ENCODE measurements at places on chromosomes 13 and 19. TPM values are rescaled to one million over a fixed set of nuclear protein-coding genes. Genes with fewer than 3 reads are reported as not detected.

GRCh38 chr13:60044321-60044720, 119.4 kb downstream of the DIAPH3 start:
- DNase-seq, result no peak

DNA sequence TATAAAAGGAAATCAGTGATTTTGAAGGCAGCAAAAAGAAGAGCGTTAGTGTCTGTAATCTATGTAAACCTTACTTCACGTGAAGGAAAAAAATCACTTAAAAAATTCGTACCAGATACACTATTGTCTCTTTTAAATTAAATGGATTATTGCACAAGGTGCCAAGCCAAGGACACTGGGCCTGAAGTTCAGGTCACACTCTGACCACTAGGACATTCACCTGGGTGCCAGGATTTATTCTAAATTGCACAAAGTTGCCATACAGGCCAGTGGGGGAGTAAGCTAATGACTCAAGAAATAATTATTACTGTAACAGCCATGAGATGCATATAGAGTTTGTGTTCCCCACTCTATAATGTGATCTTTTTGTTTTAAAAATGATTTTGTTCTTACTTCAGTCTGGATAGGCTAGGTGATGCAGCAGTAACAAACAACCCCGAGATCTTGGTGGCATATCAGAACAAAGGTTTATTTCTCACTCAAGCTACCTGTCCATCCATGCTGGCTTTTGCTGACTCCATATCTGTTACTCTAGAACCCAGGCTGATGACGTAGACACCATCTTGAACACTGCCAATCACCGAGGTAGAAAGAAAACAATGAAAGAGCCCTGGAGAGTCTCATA, 252.1 kb downstream of the DCT start:
- no peak for DNase-seq

GRCh38 chr19:28905996-28906395, 307.0 kb downstream of the UQCRFS1 start:
- DNase-seq, result no peak

Gene ZNF480
- polyA plus RNA-seq, result 9.2 TPM

Gene C1QTNF9B
- 2.4 TPM for polyA plus RNA-seq

DNA sequence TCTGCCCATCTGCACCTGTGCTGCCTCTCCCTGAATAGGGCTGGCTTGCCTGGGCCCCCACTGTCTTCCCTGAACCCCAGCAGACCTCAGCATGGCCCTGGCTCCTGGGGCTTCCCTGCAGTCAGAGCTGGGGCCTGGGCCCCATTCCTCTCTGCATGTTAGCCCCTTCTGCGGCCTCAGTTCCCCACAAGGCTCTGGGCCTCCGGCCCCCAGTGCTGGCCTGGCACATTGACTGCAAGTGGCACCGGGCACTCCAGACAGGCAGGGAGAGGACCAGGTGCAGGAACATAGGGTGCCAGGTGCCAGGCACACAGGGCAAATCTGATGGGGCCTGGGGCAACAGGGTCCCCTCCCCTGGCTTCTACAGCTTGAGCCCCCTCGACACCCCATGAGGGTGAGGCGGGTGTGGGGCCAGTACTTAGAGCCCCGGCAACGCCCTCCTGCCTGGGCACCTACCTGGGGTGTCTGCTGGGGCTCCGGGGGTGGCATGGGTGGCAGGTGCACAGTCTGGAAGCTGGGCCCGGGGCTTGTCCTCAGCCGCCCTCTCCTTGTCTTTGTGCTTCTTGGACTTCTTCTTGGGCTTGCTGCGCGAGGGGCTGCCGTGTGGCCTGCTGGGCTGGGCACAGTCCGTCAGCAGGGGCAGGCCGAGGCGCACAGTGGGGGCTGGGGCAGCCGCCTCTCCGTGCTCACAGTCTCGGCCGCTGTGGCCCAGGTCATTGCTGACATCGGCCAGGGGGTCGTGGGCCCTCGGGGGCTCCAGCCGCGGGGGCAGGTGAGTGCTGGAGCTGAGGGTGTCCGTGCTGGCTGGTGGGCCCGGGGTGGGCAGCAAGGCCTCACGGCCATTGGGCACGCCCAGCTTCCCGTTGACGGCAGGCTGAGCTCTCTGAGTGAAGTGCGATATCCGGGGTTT, 12.3 kb upstream of the ISYNA1 start:
- DNase-seq, result no peak

DNA sequence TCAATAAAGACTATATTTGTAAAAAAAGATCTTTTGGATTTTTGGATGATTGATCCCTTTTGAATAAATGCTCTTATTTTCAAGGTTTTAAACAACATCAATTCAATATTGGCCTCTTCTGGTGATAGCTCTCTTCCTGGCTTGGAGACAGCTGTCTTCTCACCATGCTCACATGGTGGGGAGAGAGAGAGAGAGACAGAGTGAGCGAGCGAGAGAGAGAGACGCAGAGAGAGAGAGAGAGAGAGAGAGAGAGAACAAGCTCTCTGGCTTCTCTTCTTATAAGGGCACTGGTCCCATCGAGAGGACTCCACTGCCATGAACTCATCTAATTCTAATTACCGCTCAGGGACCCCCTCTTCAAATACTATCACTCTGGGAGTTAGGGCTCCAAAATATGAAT, 32.1 kb upstream of the FARP1 start:
- DNase-seq, result peak; percentile 19

All from muscle of leg (tissue), 16 donors.